Natural killer cell treated with Interleukin-12 subunit alpha and Interleukin-12 subunit beta and Interleukin-15 and Interleukin-18, amount 100 ng/mL, for 72 hours (primary cell): ENCODE measurements at places on chromosomes 3 and 15.

DNA sequence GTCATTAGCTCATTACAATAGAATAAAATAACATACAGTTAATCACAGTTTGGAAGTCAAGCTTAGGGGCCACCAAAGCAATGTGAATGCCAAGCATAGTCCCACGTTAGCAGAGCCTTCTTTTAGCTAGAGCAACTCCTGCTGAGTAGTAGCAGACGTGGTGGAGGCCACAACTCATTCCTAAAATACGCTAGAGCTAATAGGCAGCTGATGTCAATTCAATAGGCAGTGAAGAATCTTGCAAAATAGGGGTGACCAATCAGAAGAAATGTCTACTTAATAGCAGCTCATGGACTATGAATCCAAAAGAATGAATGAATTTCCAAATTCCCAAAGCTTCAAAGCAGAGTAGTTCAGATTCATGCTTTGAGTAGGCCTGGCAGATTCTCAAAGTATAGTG is 292.9 kb upstream of the RORA start:
- no peak for DNase-seq

DNA sequence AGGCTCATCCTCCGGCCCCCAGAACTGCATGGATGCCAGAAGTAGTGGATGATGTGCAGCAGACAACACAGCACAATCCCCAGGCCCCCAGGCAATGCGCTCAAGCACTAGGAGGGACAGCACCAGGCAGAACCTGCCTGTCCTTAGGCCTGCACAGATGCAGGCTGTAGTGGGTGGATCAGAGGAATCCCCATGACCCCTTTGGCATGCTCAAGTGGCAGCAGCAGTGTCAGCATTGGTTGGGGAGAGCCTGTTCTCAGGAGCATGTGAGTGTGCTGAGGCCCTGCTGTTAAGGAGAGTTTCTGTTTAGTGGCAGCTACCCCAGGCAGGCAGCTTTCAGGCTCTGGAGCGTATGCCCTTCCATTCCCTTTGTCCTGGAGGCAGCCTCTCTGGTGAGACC is 25.1 kb upstream of the CD200R1L start:
- no peak for DNase-seq

- DNase-seq = no peak
Measured at GRCh38 chr3:152438181-152438580, 169.5 kb downstream of the MBNL1 start.

- DNase-seq = no peak
Measured at GRCh38 chr15:71511796-71512681, 298.3 kb upstream of the NR2E3 start.

DNA sequence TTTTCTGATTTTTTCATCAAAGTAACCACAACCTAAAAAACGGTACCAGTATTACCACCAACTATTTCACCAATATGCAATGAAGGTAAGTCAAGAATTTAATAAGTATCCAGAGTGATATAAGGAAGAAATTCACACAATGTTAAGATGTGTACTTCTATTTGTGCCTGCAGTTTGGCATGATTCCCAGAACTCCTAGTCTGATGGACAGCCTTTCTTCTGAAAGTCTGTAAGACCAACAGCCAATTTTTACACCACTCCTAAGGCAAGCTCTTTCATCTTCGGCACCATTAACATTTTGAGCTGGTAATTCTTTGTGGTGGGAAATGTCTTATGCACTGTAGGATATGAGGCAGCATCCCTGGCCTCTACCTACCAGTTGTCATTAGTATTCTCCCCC is 108.3 kb downstream of the VPS13C start:
- no peak for DNase-seq

GRCh38 chr15:26867200-26868007 is 542 bp downstream of the GABRA5 start:
- DNase-seq = no peak

DNA sequence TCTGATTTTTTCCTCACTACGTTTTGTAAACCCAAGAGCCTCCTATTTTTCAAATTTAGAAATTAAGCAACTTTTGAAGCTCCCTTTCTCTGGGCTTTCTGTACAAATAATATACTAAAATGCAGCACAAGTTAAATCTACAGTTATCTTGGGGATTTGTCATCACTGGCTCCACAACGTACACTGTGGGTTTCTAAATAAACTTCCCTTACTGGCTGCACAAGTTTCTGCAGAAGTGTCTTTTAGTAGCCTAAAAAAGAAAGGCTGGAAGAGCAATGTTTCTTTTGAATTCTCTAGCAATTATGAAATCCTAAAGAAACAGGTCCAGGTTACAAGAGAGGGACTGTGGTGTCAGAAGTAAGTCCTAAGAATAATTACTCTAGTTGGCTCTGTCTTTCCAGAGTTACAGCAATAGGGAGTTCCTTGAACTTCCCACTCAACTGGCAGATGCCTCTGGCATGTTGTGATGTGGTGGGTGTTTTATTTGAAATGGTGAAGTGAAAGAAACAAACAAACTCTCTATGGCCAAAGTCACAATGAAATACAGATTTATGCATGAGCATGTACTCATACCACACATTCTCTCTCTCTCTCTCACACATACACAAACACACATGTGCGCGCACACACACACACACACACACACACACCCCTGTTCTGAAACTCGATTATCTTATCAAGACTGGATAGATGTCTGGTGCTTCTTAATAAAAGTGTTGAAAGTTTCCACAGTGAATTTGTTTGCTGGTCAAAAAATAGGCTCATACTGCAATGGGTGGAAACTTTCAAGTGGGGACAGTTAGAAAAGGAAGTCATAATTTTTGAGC is 198.2 kb downstream of the SSR3 start:
- no peak for DNase-seq

GRCh38 chr15:44654858-44655257 is 8.6 kb downstream of the SPG11 start:
- DNase-seq = no peak

GRCh38 chr3:157912514-157913451 is 193.4 kb downstream of the SHOX2 start:
- no peak for DNase-seq

- DNase-seq = no peak
Measured at GRCh38 chr15:68558318-68559305, 20.2 kb upstream of the CORO2B start.

- no peak for DNase-seq
Measured at GRCh38 chr15:49182128-49182527, 12.1 kb downstream of the GALK2 start.

GRCh38 chr3:72082186-72082715 is 297.3 kb upstream of the PROK2 start:
- DNase-seq = no peak

DNA sequence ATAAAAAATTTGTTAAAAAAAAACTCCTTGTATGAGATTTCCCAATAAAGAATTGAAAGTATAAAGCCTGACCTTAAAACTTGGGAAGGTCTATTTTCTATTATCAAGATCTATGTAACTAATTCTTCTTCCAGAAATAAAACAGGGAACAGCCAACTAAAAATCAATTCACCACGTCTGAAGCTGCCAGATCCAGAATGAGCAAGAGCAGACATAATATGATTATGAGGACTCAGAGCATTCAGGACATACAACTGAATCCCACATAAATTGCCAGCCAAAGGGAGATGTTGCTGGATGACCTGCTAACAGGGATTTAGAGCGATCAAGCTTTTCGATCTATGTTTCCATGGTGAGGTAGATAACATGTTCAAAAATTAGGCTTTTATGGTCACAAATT is 1151.3 kb upstream of the CADM2 start:
- DNase-seq = no peak

DNA sequence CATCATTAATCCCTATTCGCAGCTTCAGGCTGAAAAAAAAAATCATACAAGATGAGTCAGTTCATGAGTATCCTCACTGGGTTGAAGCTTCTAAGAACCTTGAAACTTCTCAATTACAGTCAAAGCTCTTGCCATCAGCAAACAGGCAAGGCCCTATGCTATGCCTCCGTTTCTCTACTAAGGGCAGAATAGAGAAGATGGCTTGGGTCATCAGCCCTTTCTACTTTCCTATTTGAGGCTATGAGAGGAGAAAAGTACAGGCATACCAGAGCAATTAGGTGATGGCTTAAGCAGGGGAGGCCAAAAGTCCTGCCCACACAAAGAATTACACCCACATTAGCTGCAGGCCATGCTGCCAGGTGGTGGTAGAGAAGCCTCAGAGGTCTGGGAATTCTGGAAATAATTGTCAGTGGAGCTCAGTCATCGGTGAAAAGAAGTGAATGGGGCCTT is 89.0 kb downstream of the MRPL46 start:
- DNase-seq = no peak

DNA sequence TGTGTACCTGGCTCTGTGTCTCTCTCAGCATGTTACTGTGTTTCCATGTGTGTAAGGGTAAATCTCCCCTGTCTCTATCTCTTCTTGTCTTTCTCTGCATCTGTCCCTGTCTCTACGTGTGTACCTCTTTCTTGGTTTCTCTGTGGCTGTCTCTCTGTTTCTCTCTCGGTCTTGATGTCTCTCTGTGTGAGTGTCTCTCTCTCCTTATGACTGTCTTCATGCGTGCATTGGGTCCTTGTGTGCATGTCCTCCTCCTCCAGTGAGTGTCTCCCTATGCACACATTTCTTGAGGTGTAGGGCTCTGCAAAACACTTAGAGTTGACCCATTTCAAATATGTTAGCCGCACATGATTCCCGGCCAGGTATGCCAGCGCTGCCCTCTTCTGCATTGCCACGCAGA is 903.3 kb upstream of the CFAP20DC start:
- no peak for DNase-seq

GRCh38 chr3:115670911-115671310 is 47.6 kb downstream of the GAP43 start:
- DNase-seq = no peak

DNA sequence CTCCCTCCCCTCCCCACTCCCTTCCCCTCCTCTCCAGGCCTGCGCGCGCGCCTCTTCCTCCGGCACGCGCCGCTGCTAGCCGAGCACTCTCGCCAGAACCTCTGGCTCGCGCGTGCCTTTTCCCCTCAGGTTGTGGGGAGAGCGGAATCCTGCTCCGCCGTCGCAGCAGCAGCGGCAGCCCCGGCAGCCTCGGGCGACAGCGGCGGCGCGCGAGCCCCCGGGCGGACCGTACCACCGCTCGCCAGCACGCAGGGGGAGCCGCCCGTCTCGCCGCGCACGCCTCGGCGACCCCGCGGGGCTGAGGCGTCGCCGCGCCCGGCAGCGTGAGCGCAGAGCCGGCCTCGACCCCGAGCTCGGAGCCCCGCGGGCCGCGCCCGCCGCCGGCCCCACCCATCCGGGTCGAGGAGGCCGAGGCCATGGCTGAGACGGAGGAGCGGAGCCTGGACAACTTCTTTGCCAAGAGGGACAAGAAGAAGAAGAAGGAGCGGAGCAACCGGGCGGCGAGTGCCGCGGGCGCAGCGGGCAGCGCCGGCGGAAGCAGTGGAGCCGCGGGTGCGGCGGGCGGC is at the start of gene CDV3:
CDV3 (plus strand) TSS at position 58 of the 566 bp plus-strand sequence; CDS start at position 417, 359 bp downstream.
- DNase-seq = no peak

DNA sequence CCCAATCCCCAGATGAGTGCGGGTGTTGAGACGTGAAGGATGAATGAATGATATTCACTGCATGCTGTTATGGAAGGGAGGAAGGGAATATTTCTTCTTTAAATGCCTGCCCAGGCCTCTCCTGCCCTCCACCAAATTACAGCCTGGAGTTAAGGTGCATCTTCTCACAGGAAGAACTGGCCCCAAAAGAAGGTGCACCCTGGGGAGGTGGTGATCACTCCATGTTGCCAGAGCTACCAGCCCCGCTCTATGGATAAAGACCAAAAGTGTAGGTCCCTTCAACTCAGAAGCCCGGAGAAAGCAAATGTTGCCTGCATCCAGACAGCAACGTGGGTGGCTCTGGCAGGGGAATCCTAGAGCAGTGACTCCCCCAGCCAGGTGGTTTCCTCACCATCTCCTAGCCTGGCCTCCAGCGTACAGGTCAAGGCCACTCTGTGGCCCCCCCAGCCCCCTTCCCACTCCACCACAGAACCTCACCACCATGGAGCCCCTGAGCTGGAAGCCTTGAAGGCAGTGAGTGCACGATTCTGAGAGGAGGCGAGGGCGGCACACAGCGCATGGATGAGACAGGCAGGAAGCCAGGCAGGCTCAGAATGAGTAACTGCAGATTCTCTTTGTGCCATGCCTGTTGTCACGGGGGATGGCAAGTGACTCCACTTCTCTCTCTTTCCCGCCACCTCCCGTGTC is 3.5 kb upstream of the VIPR1 start:
- DNase-seq = no peak

DNA sequence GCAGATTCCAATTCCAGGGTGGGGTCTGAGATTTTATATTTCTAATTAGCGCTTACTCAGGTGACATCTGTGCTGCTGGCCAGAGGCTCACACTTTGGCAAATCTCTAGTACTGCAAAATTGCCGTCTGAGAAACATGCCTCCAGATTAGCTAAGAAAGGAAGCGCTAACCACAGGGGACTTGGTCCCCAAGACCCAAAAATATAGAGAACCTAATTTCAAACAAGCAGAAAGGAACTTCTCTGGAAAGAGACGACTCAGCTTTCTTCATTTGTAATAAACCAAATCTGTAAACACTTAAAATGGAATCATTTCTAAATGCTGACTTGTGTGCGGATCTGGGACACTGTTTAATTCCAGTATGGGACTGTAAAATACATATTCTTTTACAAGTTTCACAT is 55.7 kb downstream of the B3GNT5 start:
- DNase-seq = no peak

DNA sequence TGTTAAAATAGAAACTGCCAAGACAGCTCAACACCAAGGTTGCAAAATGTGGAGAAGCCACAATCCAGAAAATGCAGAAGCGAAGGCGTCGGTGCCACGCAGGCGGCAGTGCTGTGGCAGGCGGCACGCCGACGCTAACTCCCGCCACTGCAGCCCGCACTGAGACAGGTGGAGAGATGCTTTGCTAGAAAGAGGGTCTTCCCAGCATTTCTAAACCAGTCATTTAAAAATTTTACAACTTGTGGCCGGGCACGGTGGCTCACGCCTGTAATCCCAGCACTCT is 23.2 kb downstream of the CYFIP1 start:
- DNase-seq = no peak

DNA sequence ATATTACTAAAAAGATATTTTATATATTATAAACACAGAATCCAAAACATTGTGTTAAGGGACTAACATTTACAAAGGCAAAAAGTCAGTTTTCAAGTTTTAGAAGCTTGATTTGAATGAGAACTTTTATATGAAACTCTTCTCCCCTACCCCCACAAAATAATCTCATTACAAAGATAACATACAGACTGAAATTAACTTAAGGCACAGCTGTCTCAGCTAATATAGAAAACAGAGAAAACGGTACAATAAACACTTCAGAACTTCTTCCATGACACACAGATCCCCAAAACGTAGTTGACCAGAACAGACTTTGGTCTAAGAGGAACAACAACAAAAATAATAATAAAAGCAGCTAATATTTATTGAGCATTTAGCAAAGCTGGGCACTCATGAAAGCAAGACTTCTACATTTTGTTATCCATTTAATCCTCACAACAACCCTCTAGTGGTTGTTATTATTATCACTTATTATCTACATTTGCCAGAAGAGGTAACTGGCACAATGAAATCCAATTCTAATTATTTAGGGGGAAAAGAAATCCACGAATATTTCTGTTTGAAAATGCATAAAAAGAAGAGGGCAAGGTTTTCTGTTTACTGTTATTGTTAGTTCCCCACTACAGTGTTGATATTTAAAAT is 68.1 kb downstream of the PFN2 start:
- DNase-seq = no peak
